ENCODE measurements at places on chromosomes 2 and 18.
A peak's percentile ranks its signal among the peaks of the same experiment; 100 is the strongest.

DNA sequence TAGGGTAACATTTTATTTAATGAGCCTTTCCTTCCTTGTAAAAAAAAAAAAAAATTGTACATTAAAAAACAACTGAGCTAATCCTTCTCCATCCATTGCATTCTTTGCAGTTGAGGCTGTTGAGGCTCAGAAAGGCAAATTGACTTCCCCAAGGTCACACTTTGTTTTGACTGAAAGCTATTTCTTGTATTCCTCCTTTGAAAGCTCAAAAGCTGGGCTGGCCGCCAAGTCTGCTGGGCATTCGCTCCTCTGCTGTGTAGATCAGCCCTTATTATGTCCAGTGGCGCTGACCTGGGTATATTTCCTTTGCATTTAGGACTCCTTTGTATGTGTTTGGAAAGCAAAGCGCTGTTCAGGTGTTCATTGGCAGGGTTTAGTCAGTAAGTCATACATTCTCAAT is 44.0 kb downstream of the SGPP2 start:
- no peak for DNase-seq

DNA sequence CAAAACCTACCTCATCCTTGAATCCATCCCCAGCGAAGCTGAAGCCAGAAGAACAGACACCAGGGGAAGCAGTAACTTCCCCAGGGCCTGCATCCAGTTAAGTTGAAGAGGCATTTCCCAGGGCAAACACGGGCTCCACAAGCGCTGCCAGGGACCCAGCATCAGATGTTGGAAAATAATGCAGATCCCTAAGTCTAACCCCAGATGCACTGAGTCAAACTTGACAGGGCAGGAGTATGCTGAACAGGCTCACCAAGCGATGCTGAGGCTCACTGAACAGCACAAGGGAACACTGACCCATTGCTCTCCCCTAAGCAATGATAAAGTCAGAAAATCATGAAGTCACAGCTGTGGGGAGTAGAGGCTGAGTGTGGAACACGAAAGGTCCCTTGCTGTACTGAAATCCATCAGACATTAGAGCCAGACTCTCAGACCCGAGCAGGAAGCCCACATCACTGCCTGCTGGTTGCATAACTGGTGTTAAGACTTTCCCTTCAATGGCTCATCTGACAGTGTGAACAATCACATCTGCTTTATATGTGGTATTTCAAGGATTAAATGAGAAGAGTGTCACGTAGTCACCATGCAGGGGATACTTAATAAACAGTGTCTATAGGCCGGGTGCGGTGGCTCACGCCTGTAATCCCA is 36.2 kb downstream of the TNS1 start:
- DNase-seq: no peak

GRCh38 chr2:110812726-110813645 is 80.6 kb downstream of the ACOXL start:
- no peak for DNase-seq

- no peak for DNase-seq
Measured at GRCh38 chr2:134676960-134677359, 41.8 kb downstream of the TMEM163 start.

DNA sequence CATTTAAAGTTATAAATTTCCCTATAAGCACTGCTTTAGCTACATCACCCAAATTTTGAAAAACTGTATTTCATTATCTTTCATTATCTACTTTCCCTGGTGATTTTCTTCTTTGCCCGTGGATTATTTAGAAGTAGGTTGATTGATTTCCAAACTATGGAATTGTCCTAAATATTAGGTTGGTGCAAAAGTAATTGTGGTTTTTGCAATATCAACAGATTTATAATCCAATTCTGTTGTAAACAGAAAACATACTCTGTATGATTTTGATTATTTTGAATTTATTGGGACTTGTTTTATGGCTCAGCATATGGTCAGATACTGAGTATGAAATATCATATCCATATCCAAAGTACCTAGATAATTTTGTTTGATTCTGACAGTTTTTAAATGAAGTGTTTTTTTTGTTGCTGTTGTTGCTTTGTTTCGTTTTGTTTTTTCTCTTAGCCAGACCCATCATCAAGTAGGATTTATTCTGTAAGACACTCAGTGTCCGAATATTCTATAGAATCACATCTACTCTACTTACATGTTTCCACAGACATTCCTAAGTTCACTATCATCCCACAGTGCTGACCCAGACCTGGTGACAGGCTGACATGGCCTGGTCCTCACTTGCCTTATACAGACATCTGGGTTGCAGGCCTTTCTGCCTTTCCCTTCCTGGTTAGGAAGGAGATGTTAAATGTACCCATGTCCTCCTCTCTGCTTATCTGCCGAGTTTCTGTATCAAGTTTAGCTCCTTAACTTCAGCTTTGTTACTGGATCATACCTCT is 2.1 kb upstream of the TRABD2A start:
- DNase-seq: no peak

DNA sequence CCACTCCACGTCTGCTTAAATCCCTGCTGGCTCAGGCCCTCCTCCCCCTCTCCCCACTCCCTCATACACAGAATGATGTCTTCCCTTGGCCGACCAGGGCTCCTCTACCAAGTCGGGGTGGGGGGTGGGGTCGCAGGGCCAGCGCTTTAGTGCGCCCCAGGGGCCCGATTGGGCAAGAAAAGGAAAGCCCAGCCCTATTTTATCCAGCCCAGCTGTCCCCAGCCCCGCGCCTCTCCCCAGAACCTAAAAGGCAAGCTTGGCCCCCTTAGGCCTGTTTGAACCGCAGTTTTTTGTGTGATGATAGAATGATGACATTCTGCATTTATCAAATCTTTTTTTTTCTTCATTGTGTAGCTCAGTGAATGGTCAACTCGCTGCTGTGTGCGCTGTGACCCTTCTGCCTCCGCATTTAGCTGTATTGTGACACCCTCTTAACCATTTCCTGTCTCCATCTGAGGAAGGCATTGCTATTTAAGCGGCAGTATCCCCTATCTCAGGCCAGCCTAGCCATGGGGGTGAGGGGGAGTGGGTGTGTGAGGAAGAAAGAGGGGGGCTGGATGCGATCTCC is 231.4 kb downstream of the HAUS1 start:
- DNase-seq: no peak

DNA sequence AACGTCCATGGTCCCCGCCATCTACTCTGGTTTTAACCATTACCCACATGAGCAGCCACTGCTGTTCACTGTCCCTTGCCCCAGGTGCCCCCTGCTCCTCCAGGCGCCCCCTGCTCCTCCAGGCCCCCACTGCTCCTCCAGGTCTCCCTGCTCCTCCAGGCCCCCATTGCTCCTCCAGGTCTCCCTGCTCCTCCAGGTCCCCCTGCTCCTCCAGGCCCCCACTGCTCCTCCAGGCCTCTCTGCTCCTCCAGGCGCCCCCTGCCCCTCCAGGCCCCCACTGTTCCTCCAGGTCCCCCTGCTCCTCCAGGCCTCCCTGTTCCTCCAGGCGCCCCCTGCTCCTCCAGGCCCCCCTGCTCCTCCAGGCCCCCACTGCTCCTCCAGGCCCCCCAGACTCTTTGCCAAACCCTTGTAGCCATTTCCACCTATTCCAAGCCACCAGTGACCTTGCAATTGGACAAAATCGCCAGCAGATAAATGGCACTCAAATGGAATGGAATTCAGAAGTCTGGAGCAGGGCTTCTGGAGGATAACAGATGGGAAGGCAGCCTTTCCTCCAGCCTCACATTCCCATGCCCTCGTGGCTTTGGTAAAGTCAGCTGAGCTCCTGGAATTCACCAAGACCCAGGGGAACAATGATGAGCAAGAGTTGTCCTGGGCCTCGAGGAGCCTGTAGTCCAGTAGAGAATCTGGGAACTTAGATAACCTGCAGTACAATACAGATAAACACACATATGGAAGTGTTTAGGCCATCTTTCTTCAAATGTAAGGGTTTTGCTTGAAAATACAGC is 13.3 kb upstream of the RPL31 start:
- no peak for DNase-seq

GRCh38 chr2:205686056-205686782 is 3.9 kb downstream of the NRP2 start:
- no peak for DNase-seq

DNA sequence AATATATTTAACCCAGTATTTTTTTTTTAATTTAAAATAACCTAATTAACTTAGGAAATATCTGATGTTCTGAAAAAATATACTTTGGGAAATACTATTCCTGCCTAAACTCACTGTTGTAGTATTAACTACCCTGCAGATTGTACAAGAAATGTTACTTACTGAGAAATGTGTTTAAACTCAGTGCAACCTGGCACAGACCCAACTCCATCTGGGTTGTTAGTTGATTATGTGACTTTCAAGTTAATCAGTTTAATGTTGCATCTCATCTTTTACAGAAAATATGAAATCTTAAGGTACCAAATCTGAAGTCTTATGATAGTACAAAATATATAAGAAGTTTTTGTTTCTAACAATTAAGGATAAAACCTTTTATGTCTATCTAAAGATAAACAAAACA is 27.3 kb downstream of the VAPA start:
- no peak for DNase-seq

DNA sequence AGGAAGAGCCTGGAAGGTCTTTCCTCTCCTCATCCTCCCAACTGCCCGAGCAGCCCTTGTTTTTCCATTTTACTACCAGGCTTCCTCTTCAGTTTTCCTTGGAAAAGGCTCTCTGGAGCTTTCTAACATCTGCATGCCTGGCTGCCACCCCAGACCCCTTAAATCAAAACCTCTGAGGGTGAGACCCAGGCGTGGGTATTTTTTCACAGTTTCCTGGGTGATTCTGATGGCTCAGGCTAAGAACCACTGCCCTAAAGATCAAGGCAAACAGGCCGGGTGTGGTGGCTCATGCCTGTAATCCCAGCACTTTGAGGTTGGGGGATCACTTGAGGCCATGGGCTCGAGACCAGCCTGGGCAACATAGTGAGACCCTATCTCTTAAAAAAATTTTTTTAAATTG is 35.4 kb downstream of the EMILIN2 start:
- no peak for DNase-seq

DNA sequence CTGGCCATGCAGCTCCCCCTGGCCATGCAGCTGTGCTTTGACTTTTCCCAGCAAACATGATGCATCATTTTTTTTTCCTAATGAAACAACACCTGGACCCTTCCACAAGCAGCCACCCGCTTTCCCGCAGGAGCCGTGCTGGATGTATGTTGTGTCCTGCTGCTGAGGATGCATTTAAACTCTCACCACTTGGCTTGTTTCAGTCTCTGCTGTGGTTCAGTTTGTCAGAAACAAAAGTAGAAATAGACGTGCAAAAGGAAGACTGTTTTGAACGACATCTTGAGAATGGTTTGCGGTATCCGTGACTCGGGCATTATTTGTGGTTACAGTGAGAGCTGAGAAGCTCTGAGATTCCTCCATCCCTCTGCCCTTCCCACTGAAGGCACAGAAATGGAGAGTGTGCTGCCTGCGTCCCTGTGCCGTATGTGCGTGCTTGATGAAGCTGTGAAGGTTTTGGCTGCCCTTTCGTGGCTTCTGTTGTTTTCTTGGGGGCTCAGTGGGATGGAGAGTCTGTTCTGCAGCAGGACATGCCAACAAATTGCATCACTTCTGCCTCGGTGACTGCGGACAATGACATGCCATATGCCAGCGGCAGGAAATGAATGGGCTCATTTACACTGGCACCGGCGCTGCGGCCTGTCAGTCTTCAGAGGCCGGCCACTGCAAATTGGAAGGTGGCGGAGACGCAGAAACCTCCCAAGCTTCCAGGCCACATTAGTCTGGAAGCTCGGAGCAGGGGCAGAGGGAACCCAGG is 417.7 kb upstream of the SALL3 start:
- DNase-seq: peak; percentile 24

DNA sequence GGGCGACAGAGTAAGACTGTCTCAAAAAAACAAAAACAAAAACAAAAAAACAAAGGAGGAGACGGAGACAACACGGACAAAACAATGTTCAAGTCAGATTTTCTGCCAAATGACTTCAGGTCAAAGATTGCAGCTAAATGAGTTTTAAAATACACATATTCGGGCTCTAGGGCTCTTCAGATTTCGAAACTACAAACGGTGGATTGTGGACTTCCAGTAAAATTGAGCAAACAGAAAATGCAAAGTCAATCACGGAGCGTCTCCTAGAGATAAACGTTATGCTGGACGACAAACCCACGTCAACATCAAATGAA is 558 bp downstream of the MRPS5 start:
- DNase-seq: no peak

DNA sequence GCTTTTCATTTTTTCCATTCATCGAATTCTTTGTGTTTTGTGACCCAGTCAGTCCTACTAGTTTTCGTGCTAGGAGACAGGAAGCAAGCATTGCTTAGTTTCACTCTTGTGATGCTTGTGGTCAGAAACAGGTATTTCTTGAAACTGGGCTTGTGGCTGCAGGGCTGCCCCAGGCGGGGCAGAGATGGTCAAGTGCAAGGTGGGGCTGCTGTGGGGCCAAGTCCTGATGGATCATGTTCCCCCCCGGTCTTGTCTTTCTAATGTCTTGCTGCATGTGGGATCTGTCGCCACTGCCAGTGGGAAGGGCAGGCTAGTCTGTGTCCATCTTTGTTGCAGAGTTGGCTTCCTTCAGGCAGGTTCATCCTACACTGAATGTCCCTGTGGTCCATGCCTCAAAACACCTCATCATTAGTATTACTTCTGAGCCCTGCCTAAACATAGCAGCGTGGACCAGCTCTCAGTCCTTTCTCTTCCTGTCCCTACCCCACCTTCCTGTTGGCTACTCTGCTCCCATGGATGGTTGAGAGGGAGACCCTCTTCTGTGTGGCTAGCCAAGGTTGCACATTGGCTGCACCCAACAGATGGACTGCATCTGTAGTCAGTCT is 38.7 kb downstream of the INPP4A start:
- DNase-seq: no peak

DNA sequence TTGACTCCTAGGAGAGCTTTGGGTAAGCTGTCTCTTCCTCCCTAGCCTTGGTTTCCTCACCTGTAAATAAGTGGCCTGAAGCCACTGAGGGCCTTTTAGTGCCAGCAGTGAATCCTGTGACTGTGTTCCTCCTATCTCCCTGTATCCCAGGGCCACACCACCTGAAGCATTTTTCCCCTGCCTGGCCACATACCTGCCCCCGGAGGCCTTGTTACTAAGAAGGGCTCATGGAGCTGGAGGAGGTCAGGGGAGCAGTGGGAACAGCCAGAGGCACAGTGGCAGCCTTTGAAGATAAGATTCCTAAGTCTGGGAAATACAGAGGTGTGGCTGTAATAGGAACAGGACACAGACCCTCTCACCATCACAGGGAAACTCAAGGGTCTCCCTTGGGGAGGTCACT is 162.4 kb downstream of the SMAD7 start:
- DNase-seq: no peak

DNA sequence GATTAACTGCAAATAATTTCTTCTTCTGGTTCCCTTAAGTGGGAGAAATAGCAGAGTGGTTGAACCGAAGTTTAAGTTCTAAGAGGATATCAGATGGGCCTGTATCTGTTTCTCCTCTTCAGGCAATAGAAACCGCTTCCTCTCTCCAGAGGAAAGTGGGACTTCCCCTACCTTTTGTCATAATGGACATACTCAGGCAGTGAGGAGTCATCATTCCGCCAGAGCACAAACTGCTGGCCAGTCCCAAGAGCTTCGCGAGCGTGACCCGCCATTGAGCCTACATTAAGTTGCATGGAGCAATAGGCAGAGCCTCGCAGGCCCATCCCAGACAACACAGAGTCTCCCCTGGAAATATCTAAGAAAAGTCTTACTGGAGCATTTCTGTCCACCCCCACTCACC is 158.9 kb downstream of the LDLRAD4 start:
- no peak for DNase-seq
